ENCODE measurements at places on chromosomes 11 and 22. TPM values are rescaled to one million over a fixed set of nuclear protein-coding genes. Genes with fewer than 3 reads are reported as not detected.

Gene RAG2
- not detected for total RNA-seq

Gene RASL10A
- total RNA-seq, result 1.2 TPM

Gene OR52I1
- not detected for total RNA-seq

Gene KLHL35
- 4.2 TPM for total RNA-seq

Gene CCDC87
- total RNA-seq, result 0.20 TPM

Gene ARVCF
- total RNA-seq, result 19.8 TPM

Gene VEGFB
- total RNA-seq, result 147 TPM

Gene SEC14L2
- 7.2 TPM for total RNA-seq

Gene LRRN4CL
- total RNA-seq, result 1.4 TPM

Gene RTN4RL2
- 2.6 TPM for total RNA-seq

Gene NPAS4
- not detected for total RNA-seq

Gene LMO1
- 0.79 TPM for total RNA-seq

Gene BIK
- total RNA-seq, result 2.3 TPM

Gene LDHAL6A
- not detected for total RNA-seq

Gene PCF11
- 109 TPM for total RNA-seq

Gene SMC1B
- not detected for total RNA-seq
